Left lobe of liver (tissue), 2 donors: ENCODE measurements at places on chromosomes 4 and X. TPM values are rescaled to one million over a fixed set of nuclear protein-coding genes. Genes with fewer than 3 reads are reported as not detected.

STPG2 gene
- 0.38 TPM for total RNA-seq

LRIT3 gene
- total RNA-seq, result 0.08 TPM

- no peak for DNase-seq
Observed at GRCh38 chrX:19566359-19567222, 51.3 kb upstream of the MAP3K15 start.

CDKL2 gene
- total RNA-seq, result 0.13 TPM

CYLC1 gene
- total RNA-seq, result not detected

CXCL3 gene
- total RNA-seq, result not detected

DNA sequence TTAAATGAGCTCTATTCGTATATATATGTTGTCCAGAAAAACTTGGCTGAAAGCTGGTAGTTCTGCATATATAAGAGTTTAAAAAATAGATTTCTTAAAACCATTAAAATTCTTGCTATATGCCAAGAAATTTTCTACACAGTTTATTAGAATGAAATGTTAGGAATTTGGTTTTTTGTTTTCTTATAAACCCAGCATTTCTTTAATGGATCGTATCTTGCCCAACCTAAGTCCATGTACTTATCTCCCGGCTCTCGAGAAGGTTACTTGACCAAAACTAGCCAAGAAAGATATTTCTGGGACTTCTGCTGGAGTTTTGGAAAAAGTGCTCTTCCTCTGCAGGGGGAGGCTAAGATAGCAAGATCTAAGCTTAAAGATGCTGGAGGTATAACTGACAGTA lies 4.7 kb upstream of the ASB5 start:
- no peak for DNase-seq

- no peak for DNase-seq
Observed at GRCh38 chr4:101279377-101279871, 67.9 kb downstream of the PPP3CA start.

PDE5A gene
- total RNA-seq, result 0.53 TPM

DNA sequence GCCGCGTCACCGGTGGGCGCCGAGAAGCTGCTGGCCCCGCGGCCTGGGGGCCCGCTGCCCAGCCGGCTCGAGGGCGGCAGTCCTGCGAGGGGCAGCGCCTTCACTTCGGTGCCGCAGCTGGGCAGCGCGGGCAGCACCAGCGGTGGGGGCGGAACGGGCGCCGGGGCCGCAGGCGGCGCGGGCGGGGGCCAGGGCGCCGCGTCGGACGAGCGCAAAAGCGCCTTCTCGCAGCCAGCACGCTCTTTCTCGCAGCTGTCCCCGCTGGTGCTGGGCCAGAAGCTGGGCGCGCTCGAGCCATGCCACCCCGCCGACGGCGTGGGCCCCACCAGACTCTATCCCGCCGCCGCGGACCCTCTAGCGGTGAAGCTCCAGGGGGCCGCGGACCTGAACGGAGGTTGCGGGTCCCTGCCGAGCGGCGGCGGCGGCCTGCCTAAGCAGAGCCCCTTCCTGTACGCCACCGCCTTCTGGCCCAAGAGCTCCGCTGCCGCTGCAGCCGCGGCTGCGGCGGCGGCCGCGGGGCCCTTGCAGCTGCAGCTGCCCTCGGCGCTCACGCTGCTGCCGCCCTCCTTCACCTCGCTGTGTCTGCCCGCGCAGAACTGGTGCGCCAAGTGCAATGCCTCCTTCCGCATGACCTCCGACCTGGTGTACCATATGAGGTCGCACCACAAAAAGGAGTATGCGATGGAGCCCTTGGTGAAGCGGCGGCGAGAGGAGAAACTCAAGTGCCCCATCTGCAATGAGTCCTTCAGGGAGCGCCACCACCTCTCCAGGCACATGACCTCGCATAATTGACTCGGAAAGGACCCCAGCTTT lies 5.6 kb downstream of the PRDM8 start:
- no peak for DNase-seq

DNA sequence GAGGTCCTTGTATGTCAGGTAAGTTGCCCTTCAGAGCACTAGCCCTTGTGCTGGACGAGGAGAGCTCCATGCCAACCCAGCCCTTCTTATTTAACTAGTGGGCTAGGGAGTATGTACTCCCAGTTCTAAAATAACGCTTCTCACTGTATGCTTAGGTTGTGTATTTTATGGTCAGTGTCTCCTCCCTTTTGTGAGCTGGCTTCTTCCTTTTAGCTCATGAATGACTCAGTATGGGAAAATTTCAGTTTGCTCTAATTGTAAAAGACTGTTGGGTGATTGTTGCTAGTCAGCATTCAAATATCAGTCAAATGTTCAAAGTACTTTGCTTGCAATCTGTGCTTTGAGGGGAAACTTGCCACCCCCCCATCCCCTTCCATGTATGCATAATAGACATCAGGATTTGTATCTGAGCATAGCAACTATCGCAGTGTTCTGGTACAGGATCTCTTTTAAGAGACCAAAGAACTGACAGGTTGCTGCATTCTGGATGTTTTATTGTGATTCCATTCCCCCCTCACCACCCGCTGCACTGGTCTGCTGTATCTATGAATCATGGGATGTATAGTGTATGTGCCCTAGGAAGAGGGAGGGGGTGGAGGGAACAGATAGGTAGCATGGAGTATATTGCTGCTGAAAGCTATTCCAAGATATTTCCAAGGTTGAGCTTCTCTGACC lies 34.7 kb downstream of the DLG3 start:
- DNase-seq, result no peak

- DNase-seq, result no peak
Observed at GRCh38 chrX:56728321-56728720, 722 bp upstream of the NBDY start.

DNA sequence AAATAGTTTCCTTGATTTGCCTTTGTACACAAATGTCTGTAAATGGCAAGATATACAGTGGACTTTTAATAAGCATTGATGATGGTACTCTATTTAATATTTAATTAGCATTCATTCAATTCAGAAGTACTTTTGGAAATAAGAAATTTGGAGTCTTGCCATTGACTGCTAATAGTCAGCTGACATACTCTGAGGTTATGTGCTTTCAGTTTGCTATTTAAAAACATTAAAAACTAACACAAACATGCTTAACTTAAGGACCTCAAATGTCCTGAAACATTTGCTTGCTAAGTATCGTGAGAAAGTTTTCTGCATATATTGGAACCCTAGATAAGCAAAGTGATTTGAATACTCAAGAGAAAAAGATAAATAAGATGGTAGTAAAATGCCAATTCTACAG lies 64.6 kb downstream of the REELD1 start:
- no peak for DNase-seq

DNA sequence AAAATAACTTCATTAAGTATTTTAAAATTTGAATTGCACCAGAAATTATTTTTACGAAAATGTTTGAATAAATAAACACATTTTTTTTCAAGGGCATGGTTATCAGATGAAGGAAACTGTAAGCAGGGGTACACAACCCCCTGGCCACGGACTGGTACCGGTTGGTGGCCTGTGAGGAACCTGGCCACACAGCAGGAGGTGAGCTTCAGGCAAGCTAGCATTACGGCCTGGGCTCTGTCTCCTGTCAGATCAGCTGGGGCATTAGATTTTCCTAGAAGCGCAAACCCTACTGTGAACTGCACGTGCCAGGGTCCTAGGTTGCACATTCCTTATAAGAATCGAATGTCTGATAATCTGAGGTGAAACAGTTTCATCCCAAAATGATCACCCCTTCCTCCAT lies 1499.7 kb upstream of the AGA start:
- DNase-seq, result no peak

MAGEB5 gene
- total RNA-seq, result not detected

EPGN gene
- total RNA-seq, result not detected

DNA sequence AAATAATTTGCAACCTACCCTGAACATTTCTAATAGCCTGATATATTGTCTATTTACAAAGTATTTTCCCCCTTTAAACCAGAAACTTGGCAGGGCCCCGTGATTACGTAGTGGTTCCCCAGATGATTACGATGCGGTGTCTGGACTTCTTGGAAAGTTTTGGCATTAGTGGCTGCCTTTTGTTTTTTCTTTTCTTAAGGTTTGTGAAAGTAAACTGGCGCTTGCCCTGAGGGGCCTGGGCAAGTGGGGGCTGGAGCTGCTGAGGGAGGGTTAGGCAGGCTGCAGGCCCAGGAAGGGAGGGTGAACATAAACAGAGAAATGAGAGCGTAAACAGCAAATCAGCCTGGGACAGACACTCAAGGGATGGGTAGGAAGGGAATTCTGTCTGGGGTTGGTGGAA lies 123.6 kb upstream of the MSX1 start:
- no peak for DNase-seq

GRCh38 chr4:16641971-16642370 lies 256.5 kb downstream of the LDB2 start:
- no peak for DNase-seq

DNA sequence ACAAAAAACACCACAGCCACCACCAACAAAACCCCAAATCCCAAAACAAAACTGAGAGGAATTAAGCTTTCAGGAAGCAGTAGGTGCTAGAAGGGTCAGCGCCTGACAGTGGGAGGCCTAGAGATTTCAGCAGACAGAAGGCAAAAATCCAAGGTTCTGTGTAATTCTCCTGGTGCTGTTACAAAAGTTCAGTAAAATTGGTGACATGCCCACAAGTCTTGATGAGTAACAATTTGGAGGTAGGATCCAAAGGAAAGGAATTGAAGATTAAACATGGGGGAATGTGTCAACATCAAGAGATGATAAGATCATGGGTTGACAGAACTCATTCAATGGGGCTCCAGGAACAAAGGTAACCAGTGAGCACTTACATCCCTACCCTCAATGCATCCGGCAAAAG lies 653.8 kb upstream of the CPEB2 start:
- DNase-seq, result no peak

DNA sequence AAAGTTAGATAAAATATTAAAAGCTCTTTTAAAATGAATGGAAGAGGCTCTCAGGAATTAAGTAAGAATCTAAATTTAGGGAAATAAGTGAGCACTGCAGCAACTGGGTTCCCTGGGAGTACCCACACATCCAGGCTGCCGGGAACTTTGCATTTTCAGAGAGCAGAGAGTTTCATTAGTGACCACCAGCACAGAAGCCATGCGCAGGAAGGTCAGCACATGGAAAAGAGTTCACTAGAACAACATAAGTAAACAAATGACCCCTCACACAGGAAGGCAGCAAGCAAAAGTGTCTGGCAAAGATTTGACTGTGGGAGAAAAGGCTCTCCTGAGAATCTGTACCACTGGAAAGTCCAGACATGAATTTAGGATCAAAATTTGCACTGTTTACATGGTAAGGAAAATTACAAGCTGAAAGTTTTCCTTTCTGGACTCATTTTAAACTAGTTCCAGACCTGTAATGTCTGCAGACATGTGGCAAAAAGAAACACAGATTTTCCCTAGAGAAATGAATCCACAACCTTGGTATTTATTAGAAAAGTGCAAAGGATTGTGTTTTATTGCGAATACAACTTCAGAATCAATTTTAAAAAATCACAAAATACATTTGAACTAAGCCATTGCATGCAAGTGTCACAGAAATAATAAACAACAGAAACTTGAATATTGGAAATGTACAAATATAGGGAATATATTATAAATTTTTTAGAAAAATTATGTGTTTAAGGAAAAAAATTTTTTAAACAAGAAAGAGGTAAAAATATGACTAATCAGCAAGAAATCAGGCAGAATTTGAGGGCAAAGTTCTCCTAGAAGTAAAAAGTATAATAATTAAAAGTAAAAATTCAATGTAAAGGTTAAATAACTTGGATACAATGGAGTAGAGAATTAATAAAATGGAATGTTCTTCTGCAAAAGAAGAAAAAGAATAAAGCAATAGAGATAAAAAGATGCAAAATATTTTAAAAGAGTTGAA lies 18.4 kb upstream of the MYOZ2 start:
- no peak for DNase-seq

DNA sequence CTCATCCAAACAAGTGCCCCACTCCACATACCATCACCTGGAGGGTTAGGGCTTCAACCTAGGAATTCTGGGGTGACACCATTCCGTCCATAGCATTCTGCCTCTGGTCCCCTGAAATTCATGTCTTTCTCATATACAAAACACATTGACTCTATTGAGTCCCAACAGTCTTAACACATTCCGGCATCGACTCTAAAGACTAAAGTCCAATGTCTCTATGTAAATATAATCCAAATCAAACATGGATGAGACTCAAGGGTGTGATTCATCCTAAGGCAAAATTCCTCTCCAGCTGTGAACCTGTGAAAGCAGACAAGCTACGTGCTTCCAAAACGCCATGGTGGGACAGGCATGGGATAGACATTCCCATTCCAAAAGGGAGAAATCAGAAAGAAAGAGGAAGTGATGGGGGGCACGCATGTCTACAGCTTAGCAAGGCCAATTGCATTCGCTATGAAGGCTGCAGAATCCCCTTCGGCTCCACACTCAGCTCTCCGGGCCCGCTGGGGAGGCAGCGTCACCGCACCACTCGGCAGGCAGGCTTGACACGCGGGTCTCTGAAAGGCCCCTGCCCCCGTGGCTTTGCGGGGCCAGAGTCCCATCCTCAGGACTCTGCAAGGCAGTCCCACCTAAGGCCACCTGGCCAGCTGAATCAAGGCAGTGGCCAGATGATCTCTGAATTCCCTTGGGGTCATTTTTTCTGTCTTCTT lies 53.2 kb downstream of the ADRA2C start:
- no peak for DNase-seq

DNA sequence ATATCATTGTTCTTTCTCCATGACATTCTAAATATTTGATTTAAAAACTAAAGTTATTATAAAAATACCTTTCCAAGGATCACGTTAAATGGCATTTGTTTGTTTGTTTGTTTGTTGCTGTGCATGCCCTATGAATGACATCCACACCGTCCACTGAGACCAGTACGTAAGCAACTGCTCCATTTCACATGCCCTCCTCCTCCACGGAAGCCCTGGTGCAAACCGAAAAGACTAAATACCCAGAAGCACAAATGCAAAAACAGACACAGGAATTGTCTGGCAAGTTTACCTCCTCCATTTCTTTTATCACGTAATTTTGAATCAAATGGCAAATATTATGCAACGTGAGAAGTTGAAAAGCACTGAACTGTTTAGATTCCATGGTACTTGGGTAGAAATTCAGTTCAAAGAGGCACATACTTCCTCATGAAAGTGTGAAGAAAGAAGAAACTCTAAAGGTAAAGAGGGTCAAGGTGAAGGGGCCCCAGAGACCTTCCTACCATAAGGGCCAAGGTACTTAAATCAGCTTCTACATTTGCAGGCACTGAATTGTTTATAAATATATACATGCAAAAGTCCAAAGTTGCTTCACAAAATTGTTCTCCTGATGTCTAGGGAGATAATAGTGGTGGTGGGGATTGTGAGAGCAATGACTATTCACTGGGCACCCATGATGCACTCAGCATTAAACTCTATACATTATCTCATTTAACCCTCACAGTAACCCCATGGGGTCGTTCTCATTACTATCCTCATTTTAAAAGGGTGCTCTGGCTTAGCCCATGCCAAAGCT lies 23.4 kb downstream of the IRF2 start:
- no peak for DNase-seq

TCEAL8 gene
- 8.5 TPM for total RNA-seq

- DNase-seq, result no peak
Observed at GRCh38 chrX:41759817-41760216, 35.8 kb downstream of the GPR82 start.

ZNF157 gene
- not detected for total RNA-seq

ADH1B gene
- total RNA-seq, result 4,370 TPM

DNA sequence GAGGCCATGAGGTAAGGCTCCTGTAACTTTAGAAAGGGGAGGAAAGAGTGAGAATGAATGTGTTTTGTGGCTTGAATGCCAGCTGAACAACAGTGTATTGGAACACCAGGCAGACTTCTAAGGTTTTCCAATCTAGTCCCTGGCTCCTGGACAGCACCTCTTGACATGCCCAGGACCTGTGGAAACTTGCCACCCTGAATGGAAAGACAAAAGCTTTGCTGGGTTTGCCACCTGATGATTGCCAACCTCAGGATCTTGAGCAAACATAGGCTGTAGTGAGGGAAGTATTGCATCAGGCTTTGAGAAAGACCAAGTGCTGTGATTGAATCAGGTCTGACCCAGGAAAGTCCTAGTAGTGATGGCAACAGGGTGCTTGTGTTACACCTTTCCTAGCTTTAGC lies 1393.1 kb upstream of the DIAPH2 start:
- no peak for DNase-seq
